ENCODE measurements at places on chromosomes 2 and 18.
A peak's percentile ranks its signal among the peaks of the same experiment; 100 is the strongest.

DNA sequence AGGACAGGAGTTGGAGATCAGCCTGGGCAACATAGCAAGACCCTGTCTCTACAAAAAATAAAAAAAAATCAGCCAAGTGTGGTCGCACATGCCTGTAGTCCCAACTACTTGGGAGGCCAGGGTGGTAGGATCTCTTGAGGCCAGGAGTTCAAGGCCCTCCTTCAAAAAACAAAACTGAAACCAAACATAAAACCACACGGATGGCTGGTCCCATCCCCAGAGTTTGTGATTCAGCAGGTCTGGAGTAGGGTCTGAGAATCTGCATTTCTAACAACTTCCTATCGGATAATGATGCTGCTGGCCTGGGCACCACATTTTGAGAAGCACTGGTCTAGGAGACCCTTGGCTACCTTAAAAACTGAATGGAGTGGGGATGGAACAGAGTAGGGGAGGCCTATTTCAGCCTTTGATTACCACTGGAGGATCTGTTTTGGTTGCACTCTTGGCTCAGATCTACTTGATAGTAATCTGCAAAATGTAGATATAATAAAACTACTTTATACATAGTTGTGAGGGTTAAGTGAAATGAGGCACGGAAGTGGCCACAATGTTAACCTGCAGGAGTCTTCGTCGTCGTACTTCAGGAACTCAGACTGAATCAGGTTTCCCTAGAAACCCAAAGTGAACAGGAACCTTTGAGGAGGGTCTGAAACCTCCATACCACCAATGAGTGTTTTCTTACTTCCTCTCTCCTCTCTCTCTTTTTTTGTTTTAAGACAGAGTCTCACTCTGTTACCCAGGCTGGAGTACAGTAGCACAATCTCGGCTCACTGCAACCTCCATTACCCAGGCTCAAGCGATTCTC is 25.5 kb upstream of the NFE2L2 start:
- no peak for DNase-seq

DNA sequence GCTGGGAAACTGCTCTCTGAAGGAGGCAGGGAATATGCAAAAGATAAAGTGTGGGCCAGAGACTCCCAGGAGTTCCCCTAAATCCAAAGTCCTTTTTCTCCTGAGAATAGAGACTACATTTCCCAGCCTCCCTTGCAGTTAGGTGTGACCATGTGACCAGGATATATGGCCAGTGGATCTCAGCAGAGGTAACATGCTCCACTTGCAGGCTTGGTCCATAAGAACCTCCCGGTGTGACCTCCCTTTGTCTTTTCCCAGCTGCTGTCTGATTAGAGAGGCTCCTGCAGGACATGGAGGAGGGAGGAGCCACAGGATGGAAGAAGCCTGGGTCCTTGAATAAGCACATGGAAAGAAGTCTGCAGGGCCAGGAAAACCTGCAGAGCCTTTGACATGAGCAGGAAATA is 76.2 kb downstream of the TGFA start:
- DNase-seq: no peak

DNA sequence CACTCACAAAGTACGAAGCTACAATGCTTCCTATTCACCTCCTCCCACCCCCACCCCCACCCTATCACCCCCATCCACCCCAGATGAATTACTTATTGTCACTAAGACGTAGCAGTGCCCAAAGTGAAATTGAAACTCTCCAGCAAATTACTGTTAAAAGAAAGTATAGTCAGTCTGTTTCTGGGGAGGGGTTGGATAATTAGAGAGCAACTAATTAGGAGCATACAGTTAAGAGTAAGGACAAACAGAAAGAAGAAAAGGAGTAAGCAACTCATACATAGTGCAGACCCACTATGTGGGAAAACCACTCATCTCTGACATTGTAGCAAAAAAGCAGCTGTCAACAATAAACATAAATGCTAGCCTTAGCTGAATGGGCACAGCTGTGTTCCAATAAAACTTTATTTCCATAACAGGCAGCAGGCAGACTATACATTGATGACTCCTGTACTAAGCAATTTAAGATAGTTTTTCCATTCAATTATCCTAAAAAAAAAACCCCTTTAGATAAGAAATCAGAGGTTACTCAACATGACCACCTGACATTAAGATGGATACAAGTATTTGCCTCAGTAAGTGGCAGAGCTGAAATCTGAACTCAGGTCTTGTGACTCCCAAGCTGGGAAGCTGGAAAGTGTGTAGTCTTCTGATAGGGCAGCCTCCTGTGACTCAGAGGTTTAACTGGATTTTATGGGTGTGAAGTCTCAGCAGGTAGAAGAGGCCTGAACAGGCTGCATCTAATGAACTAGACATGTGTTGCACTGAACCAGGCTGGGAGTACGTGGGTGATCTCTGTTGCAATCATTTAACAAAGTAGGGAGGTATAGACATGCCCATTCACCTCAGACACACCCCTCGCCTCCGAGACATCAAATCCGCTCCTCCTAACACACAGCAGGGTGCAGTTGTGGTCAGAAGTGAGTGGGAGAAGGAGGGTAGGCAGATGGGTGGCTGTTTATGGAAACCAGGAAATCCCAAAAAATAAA is 171.8 kb upstream of the KLF7 start:
- DNase-seq: no peak

GRCh38 chr18:9334973-9335696 is 562 bp downstream of the TWSG1 start:
- DNase-seq: peak; percentile 41

DNA sequence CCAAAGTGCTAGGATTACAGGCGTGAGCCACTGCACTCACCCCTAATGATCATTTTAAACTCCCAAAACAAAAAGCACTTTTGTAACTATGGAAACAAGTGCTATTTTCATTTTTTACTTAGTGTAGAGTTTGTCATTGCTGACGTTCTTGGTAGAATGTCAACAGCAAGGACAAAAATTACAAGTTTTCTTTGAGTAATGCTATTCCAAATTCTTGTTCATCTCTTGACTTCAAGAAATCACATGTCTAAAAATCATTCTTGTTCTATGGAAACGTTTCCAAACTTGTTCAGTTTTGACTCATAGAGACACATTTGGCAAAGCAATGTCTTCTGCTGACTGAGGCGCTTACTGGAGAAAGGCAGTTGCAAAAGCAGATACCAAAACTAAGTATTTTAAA is 82.6 kb downstream of the MBP start:
- DNase-seq: no peak

DNA sequence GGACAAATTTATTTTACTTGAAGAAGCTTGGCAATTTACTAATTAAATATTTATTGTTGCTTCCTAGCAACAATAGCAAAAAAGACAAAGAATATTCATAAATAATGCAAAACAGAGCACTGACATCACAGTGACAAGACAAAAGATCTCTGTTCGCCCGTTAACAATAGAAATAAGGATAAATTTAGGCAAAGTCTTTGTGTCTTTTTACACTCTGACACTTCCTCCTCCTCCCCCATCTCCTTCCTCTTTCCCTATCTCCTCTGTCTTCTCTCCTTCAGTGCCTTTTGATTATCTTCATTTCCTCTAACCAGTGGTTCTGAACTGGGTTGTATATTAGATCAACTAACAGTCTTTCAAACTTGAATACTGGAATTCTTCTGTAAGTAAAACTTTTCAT is 808.4 kb downstream of the ERBB4 start:
- no peak for DNase-seq

DNA sequence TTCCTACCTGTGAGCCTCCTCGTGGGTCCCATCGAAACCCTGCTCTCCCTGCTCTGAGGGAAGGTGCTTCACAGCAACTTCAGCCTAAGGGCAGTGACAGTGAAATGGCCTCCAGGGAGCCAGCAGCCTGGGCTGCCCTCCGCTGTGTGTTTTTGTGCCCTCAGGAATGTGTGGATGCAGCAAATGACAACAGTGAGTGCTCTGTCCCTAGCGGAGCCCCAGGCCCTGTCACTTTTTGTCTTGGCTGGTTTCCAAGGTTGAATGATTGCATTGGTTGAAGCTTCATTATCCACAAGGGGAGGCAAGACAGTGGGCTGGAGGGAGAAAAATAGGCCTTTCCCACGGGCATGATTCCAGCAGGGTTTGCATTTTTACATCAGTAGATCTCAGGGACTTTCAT is 42.9 kb downstream of the STON1 start:
- DNase-seq: no peak
